Right forelimb (tissue), 1 donor: ENCODE measurements at places on chromosomes 4 and X.

DNA sequence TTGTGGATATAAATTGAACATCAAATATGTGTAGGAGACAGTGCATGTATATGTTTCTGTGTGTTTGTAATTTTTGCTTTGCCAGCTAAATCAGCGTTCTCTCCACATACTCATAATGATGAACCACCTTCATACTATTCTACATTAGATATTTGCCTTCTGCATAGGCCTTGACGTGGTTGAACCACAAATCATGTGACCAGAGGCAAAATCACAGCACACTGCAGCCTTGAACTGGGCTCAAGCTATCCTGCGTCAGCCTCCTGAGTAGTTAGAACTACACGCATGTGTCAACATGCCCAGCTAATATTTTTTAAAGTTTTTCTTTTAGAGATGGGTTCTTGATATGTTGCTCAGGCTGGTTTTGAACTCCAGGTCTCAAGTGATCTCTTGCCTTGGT lies 9.5 kb downstream of the UBQLN2 start:
- DNase-seq, result no peak

GRCh38 chrX:13471269-13471668 lies 98.1 kb upstream of the EGFL6 start:
- no peak for DNase-seq

- DNase-seq, result no peak
These were observed 42.0 kb downstream of the AREG start for GRCh38 chr4:74486905-74487304.

DNA sequence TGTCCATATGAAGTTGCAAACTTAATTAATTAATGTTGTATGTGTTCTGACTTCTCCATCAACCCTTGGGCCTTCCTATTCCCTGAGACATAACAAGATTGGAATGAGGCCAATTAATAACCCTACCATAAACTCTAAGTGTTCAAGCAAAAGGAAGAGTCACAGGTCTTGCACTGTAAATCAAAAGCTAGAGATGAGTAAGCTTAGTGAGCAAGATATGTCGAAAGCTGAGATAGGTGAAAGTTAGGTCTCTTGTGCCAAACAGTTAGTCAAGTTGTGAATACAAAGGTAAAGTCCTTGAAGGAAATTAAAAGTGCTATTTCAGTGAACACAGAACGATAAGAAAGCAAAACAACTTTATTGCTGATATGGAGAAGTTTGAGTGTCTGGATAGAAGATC lies 58.2 kb upstream of the GPRIN3 start:
- no peak for DNase-seq

- no peak for DNase-seq
These were observed 991.4 kb upstream of the PABPC4L start for GRCh38 chr4:135192751-135193535.

GRCh38 chr4:145035494-145036136 lies 62.4 kb downstream of the ANAPC10 start:
- no peak for DNase-seq

GRCh38 chr4:150457802-150458201 lies 124.1 kb upstream of the MAB21L2 start:
- no peak for DNase-seq

DNA sequence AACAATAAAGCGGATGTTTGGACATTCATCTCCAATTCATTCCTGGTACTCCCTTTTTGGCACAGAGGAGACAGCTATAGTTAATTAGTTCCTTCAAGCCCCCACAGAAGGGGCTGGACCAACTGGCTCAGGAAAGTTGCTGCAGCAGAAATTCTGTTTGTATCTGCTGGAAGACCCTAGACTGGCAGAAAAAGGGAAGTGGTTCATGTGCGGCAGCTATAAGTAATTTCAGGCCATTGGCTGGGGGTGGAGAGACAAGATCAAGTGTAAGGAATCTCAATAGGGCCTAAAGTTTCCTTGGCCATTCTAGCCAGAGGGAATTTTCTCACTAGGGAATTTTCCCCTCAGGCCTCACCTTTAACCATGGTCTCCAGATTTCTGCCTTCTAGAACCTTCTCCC lies 89.9 kb upstream of the DHX15 start:
- no peak for DNase-seq

DNA sequence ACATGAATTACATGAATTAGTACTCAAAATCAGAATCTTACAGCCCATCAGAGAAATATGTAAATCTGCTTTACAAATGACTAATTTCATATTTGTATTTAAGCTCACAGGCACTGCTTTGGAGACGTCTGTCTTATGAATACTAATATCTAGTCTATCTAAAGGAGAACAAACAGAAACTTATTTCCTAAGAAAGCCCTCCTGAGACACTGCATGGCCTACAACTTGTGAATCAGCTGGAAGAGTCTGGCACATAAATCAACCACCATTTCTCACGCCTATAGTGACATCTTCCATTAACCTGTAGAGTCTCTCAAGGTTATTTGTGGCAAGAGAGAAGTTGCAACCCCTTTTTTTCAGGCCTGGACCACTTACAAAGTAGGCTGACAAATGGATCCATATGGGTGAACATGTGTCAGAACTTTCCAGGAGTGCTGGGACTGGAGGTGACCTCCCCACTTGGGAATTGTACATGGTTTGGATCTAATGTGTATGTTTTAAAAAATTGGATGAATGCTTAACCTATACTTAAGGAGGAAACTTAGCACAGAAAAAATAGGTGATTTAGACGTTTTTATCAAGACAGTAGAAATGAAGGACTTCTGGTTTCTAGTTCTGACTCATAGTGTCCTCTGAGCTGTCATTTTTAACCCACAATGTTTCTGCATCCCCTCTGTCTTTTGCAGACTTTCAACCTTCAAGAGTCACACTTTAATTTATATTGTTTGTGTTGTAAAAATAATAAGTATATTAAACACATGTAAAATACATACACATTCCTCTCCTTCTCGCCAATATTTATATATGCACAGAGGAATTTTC lies 83.2 kb upstream of the ARHGAP24 start:
- no peak for DNase-seq

DNA sequence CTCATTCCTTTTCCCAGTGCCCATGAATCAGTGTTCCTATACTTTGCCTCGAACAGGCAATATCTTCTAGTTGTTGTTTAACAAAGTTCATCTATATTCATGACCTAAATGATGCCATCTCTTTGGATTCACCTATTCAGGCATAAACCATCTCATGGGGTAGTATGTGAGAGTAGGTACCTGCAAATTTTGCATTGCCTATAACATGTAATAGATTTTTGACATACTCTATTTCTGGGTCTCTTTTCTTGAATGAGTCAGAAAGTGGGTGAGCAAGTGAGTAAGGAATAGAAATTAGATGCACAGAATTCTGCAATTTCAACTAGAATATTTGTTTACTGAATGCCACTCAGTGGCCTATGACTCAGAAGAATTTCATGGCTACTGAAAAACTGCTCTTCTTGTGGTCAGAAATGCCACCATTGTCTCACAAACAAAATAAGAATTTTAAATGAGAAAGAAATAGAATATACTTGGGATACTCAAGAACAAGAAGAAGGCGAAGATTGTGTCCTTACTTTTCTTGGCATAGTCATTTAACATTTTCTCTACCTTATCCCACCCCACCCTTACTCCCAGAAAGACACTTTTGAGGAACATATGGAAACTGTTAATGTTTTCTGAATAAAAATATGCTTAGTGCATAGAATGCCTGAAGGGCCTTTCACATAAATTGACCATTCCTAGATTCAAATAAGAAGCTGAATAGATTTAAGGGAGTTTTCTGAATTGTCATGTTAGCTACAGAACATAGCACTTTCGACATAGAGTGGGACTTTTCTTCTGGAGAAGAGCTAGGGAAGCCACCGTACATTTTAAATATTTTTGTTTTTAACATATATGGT lies 86.8 kb downstream of the HHIP start:
- no peak for DNase-seq

GRCh38 chr4:36333303-36333877 lies 52.0 kb downstream of the DTHD1 start:
- no peak for DNase-seq

GRCh38 chr4:43607400-43607799 lies 714.9 kb downstream of the GRXCR1 start:
- no peak for DNase-seq

GRCh38 chr4:142861351-142861750 lies 15.2 kb upstream of the INPP4B start:
- no peak for DNase-seq

GRCh38 chr4:123640271-123640670 lies 243.7 kb downstream of the SPRY1 start:
- DNase-seq, result no peak

DNA sequence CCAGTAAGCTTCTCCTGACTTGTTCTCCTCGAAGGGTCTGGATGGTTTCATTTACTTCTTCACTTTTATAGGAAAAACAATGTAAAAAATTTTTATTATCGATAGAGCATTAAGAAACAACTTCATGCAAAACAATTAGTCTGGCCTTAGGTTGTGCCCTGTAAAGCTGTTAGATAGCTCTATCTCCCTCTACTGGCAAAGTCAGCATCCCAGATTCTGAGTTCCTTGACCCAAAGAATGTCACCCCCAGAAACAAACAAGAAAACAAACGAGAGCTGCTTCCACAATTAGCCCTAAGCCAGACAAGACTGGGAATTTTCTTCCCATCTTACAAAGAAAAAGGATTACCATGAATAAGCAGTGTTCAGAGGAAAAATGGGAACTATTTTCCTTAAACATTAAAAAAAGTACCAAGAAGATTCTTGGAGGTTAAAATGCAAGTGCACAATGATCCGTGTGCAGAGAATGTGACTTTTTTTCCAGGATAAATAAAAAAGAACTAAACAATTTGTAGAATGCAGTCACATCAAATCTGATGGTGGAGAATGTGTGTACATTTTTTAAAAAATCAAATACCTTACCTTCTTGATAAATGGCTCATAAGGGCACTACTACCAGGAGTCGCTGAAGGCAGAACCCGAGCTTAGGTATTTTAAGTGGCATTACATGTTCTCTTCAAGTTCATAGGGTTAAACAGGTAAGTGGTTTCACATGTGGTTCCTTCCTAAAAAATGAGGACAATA lies 293.2 kb downstream of the FBXO8 start:
- no peak for DNase-seq

DNA sequence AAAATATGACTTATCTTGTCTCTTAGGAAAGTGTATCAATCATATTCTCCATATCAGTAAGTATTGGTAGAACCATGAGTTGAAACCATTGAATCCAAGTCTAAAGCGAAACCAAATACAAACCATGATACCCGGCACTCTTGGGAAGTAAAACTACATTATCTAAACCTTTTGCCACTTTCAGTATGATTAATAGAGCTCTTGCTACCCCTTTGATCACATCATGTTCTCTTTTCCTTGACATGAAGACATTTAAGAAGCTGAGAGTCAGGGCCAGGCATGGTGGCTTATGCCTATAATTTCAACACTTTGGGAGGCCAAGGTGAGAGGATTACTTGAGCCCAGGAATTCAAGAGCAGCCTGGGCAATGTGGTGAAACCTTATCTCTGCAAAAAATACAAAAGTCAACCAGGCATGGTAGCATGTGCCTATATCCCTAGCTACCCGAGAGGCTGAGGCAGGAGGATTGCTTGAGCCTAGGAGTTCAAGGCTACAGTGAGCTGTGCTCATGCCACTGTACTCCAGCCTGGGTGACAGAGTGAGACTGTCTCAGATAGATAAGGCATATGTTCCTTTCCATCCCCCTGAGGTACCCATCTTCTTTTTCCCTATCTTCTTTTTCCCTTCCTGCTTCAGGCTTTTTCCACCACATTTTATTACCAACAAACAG lies 45.4 kb downstream of the CEP135 start:
- DNase-seq, result no peak

DNA sequence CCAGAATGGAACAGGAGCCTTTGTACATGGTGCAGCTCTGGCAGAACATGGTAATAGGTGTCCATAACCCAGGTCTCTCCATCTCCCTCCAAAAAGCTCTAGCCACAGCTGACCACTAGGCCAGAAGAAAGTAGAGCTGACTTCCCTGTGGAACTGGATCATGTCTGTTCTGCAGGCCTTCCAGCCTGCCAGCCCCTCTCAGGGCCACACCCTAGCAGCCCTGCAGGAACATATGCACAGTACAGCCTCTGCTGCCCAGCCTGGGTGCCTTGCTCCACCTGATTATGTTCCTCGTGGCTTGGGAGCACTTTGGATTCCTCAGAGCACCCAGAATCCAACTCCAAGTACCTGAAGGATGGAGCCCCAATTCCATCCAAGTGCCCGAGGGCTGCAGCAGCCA lies 12.0 kb downstream of the NDST3 start:
- DNase-seq, result no peak

GRCh38 chrX:43835559-43835958 lies 46.7 kb downstream of the MAOB start:
- DNase-seq, result no peak

GRCh38 chrX:132673331-132673730 lies 184.5 kb upstream of the MBNL3 start:
- DNase-seq, result no peak

DNA sequence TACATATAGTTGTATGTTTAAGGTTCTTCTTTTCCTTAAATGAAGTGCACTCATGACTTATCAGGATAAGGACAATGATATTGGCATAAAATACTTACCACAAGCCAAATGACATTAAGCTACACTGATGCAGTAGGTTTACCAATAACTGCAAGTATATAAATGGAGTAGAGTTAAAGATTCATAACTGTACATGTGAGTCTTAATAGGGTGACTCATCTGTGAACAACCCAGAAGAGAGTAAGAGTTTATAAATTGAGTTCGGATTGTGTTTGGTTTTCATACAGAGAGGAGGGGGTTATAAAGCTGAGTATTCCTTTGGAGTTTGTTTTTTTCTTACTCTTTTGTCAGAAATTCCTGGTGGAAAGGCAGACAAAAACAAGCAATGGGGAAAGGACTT lies 144.8 kb downstream of the TLL1 start:
- no peak for DNase-seq

GRCh38 chr4:89248879-89249281 lies 58.7 kb downstream of the GPRIN3 start:
- no peak for DNase-seq

DNA sequence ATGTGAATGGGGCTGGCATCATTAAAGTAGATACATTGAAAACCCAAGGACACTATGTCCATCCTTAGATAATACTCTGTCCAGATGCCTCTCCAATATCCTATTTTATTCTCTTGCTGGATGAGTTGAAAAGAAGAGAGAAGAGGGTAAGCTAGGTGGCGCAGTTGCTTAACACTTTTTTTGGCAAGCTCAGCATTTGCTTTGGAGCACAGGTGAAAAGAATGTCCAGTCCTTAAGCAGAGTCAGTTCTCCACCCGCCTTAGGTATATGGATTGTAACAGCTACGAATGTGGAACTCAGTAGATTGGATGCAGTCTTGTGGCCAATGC lies 208.4 kb downstream of the NWD2 start:
- no peak for DNase-seq

DNA sequence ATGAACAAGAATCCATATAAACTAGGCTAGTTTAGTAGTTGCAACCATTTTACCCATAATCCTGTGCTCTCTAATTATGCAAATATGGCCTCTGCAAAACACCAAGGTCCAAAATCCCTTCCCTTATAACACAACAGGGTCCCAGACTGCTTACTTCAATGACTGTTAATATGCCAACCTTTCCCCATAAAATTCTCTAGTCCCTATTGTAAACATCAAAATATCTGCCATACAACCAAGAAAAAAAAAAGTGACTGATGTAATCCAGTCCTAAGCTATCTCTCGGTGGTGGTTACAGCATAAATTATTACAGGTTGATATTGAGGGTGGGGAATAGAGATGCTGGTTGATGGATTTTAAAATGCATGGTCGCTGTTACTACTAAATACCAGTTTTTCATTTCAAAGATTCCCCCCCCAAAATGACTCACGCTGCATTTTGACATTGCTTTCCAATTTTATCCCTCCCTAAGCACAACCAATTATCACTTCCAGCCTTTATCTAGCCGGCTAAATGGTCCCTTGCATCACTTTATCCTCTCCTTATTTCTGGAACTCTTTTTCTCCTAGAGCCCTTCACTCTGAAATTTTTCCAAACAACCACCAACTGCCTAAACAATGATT lies 44.8 kb downstream of the TSPAN5 start:
- no peak for DNase-seq
